Aorta (tissue), 5 donors: ENCODE measurements at places on chromosomes 3 and 15. TPM values are rescaled to one million over a fixed set of nuclear protein-coding genes. Genes with fewer than 3 reads are reported as not detected.

THSD4 gene
- 53.8 TPM for total RNA-seq

GOLGA6D gene
- total RNA-seq, result 0.12 TPM

NEK10 gene
- 3.5 TPM for total RNA-seq

DNA sequence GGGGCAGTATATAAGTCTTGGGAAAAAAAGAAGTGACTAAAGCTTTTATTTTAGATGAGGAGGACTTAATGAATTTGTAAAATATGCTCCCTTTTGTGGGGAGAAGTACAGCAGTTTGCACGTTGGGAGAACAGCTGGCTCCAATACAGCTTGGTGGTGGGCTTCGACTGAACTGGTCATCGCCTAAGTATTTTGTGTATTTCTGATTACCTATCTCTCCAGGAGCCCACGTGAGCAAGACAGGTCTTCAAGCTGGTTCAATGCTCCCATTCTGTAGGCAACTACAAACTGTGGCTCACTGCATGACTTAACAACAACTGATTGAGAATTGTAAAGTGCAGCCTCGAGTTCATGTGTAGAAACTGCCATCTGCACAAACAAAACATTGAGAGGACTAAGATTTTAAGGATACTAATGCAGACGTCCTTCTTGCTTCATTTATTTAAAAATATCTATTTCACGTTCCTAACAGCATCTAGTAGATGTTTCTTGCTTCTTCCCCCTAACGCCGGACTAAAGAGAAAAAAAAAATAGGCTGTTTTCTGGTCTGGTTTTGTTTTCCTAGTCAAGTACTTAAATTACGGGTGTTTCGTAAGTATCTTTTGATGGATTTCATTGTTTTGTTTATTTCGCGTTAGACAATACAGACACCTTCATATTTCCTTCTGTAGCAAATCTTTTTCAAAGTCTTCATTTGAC lies 1.4 kb upstream of the GREM1 start:
- DNase-seq, result no peak
